Smooth muscle cell of the pulmonary artery (primary cell): ENCODE measurements at places on chromosomes 6 and 20. TPM values are rescaled to one million over a fixed set of nuclear protein-coding genes. Genes with fewer than 3 reads are reported as not detected.

Gene ECT2L
- 0.07 TPM in 1 of 2 replicates, not detected in the other for total RNA-seq

Gene NKAPL
- total RNA-seq: 0.96 and 1.7 TPM in 2 replicates

Gene LRRC73
- total RNA-seq: 0.78 and 1.4 TPM in 2 replicates

Gene AKAP12
- 45.4 and 94.6 TPM in 2 replicates for total RNA-seq

Gene ADGRB3
- total RNA-seq: 0.83 and 1.4 TPM in 2 replicates

Gene SLC24A3
- 0.66 and 4.1 TPM in 2 replicates for total RNA-seq

Gene SAMD3
- total RNA-seq: 9.3 and 9.7 TPM in 2 replicates

Gene PRSS35
- total RNA-seq: 4.2 and 4.7 TPM in 2 replicates
